Smooth muscle cell of the umbilical artery (primary cell): ENCODE measurements at places on chromosomes 1 and 21. TPM values are rescaled to one million over a fixed set of nuclear protein-coding genes. Genes with fewer than 3 reads are reported as not detected.

PRDM16 gene
- total RNA-seq: 0.30 and 1.5 TPM in 2 replicates

ZNF648 gene
- total RNA-seq: not detected in 2 replicates

KCNK2 gene
- total RNA-seq: 5.3 and 25.5 TPM in 2 replicates

EPB41 gene
- total RNA-seq: 20.2 and 23.0 TPM in 2 replicates

TRIM67 gene
- not detected in 2 replicates for total RNA-seq

TGFBR3 gene
- 5.9 and 6.6 TPM in 2 replicates for total RNA-seq

RAP1GAP gene
- total RNA-seq: 0.09 and 0.89 TPM in 2 replicates

MAGI3 gene
- total RNA-seq: 8.6 and 13.4 TPM in 2 replicates

OR10Z1 gene
- not detected in 2 replicates for total RNA-seq

NFIA gene
- 2.7 and 4.2 TPM in 2 replicates for total RNA-seq

CYP4A11 gene
- total RNA-seq: not detected in 2 replicates

ODF2L gene
- 28.5 and 35.8 TPM in 2 replicates for total RNA-seq

TCHH gene
- not detected in 2 replicates for total RNA-seq

GOLT1A gene
- total RNA-seq: not detected in 2 replicates

ITGB2 gene
- 0.28 TPM in 1 of 2 replicates, not detected in the other for total RNA-seq

CYP2J2 gene
- under 0.01 and 0.32 TPM in 2 replicates for total RNA-seq

SHE gene
- under 0.01 and 0.05 TPM in 2 replicates for total RNA-seq

SPRR1B gene
- total RNA-seq: not detected in 2 replicates

PPIAL4G gene
- total RNA-seq: not detected in 2 replicates

LENEP gene
- total RNA-seq: not detected in 2 replicates

RNF187 gene
- total RNA-seq: 112 and 118 TPM in 2 replicates

CYP4A22 gene
- total RNA-seq: not detected in 2 replicates

MR1 gene
- total RNA-seq: 14.9 and 16.6 TPM in 2 replicates

OR2M2 gene
- not detected in 2 replicates for total RNA-seq

IKBKE gene
- total RNA-seq: 21.7 and 30.7 TPM in 2 replicates

GJA8 gene
- not detected in 2 replicates for total RNA-seq

UBAP2L gene
- 46.3 and 122 TPM in 2 replicates for total RNA-seq

THEM4 gene
- total RNA-seq: 8.2 and 9.8 TPM in 2 replicates

SPATA6 gene
- total RNA-seq: 2.6 and 3.9 TPM in 2 replicates

ATF6 gene
- total RNA-seq: 27.6 and 29.9 TPM in 2 replicates

LMOD1 gene
- 10.1 and 27.0 TPM in 2 replicates for total RNA-seq

SLC45A3 gene
- total RNA-seq: 3.3 and 4.8 TPM in 2 replicates

TMEM61 gene
- total RNA-seq: not detected in 2 replicates

AIM2 gene
- total RNA-seq: under 0.01 and 0.46 TPM in 2 replicates

TNFRSF1B gene
- total RNA-seq: 3.0 and 10.6 TPM in 2 replicates

C1orf105 gene
- not detected in 2 replicates for total RNA-seq

ALPL gene
- 0.30 and 2.7 TPM in 2 replicates for total RNA-seq

CTPS1 gene
- total RNA-seq: 67.1 and 122 TPM in 2 replicates

TMEM240 gene
- 2.4 and 2.9 TPM in 2 replicates for total RNA-seq
